ENCODE measurements at places on chromosomes 4 and X.

DNA sequence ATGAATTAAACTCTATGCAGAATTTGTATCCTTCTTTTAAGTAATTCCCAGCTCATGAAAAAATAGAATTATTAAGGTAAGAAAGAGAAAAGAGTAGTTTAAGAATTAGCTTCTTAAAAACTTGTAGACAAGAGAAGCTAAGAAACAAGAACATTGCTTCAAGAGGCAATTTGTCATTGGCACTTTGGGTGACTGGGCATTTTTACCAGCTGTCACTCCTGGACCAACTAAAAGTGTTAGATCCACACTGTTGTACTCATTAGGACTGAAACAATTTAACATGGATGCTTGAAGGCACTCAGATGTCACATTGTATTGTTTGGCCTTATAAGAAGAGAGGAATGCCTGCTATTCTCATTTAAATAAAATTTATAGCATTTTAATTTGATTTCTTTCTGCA is 7.4 kb downstream of the COL25A1 start:
- DNase-seq = no peak

DNA sequence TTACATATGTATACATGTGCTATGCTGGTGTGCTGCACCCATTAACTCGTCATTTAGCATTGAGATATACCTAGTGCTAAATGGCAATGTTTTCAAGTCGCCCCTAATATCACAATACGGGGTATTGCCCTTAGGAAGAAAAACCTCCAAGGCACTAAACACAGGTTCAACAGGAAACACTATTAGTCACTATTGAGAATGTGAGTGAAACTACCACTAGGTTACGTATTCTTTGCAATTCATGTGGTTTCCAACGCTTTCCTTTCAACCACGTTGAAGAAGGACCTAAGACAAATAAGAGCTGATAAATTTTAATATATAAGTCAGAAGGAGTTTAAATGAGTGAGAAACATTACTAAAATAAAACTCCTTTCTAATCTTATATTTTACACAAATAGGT is 134.7 kb upstream of the SPANXN4 start:
- no peak for DNase-seq

DNA sequence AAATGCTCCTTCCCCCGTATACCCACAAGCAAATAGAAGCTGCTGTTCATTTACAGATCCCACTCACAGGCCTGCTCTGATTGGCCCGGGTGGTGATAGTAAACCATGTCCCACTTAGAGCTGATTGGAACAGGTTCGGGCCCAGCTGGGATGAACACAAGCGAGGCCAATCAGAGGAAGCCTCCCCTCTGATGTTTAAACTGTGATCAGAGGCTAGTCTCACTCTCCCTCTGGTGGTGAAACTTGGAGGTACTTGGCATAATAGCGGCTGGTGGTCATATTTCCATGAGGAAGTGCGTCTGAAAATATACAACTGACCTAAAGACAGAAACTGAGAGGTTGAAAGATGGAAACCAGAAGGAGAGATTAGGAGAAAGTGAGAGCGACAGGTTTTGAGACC is 51.5 kb upstream of the TRPC3 start:
- DNase-seq = no peak

- DNase-seq = no peak
These were observed 255.9 kb downstream of the SPRY1 start for GRCh38 chr4:123652476-123652875.

DNA sequence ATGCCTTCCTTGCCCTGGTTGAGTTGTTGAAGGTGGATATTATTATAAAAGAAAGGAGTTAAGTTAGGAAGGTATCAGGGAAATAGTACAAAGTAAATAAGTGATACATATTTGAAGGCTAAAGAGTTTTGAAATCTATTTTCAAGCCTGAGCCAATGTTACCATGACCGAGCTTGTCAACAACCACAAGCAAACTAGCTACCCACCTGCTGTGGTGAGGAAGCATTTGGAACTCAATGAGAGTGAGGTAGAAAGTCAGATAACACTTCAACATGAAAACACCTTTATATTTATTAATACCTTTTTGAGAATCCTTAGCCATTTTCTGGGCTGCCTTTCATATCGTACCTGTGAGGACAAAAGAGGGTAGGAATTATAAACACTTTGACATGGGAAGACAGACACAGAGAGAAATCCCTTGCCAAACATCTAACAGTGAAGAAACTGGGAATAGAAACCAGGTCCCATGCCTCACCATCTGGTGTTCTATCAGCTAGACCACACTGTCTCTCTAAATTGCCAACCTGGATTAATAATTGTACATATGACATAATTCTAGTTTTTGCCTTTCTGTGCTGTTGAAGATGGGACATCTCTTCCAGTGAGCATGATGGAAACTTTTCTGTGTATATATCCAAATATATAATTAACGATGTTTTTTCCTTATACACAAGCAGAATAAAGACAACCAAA is 606.4 kb upstream of the NR3C2 start:
- no peak for DNase-seq

- no peak for DNase-seq
These were observed 573.7 kb downstream of the EPHA5 start for GRCh38 chr4:65096630-65097029.

DNA sequence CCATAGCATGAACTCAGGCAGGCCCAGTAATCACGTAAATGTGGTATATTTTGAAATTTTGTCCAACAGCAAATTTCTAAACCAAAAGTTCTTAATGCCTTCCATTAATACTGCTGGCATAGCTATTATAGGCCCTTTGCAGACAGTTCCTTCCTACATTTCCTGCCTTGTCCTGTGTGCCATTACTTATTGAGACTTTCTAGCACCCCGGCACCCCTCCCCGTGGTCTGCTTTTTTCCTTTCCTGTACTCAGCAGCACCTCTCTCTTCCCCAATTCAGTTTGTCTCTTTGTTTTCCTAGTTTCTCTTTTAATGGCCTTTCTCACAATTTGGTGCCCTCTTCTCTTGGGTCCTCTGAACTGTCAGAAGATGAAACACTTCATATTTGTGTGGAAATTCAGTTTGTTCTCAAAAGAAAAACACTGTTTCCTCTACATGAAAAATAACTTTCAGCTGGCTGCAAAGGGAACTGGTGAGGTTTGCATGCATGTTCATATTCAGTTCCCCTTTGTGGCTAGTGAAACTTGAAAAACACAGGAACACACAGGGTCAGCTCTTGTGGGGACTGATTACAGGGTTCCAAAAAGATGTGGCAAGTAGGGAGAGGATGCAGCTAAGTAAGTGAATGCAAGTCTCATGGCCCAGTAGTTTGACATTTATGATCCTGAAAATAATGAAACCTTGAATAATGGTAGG is 17.1 kb downstream of the GPR34 start:
- DNase-seq = no peak

DNA sequence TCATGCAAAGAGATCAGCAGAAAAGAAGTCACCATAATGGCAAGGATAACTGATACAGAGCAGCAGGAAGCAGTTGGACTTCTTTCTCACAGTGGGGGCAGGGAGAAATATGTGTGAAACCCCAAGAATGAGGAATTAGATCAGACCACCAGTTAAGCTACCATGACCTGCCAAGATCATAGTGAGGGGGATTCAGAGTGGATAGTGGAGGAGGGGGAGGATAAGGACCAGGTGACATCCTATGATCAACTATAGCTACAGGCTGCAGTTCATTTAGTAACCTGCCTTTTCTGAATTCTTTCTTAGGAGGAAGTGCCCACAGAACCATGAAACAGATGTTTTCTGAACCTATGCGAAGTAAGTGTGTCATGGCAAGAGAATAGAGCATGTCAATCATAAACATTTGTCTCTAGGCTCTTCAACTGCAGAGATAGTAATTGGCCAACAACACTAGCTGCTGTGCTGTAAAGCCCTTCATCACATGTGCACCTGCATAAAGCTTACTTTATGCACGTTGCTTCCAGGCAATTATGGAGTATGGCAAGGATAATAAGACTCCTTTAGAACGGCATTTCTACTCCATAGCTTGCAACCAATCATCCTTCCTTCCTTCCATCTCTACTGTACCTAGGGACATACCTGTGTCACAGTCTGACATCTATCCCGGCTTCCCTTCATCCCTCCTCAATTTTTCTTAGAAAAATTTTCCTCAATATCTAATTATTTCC is 329.7 kb downstream of the EPHA5 start:
- no peak for DNase-seq

- no peak for DNase-seq
These were observed 14.6 kb upstream of the MED28 start for GRCh38 chr4:17599826-17600225.

- DNase-seq = no peak
These were observed 626 bp upstream of the CEP135 start for GRCh38 chr4:55947912-55948725.

DNA sequence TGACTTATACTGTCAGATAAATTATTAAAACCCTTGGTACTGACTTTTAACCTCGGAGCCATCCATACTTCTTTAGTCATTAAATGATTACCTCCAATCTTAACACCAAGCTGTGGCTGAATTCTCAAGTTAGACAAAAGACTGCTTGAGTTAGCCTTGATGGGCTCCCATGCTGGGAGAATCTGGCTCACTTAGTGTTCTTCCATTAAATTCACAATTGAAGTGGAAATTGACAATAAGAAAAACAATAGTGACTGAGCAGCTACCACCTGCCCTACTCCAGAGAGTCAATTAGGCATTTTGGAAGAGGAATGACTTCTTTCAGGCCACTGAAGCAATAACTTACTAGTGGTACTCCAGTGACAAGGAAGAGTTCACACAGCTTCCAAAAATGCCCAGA is 503.0 kb upstream of the CPXCR1 start:
- no peak for DNase-seq

- no peak for DNase-seq
These were observed 39.1 kb upstream of the NSUN7 start for GRCh38 chr4:40710484-40711254.

DNA sequence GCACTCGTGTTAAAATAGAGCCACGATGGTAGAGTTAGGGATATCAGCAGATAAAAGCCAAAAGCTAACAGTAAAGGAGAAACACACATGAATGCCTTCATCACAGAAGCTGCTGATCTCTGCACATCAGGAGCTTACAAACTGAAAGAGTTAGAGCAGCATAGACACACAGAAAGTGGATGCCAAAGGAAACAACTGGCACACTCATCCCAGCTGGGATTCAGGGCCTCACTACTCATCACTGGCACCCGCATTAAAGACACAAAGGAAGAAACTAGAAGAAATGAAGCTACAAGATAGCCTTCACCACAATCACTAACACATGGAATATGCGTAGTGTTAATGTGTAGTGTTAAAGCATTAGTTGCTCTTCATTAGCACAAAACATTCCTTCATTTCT is 156.4 kb upstream of the TBL1X start:
- no peak for DNase-seq

DNA sequence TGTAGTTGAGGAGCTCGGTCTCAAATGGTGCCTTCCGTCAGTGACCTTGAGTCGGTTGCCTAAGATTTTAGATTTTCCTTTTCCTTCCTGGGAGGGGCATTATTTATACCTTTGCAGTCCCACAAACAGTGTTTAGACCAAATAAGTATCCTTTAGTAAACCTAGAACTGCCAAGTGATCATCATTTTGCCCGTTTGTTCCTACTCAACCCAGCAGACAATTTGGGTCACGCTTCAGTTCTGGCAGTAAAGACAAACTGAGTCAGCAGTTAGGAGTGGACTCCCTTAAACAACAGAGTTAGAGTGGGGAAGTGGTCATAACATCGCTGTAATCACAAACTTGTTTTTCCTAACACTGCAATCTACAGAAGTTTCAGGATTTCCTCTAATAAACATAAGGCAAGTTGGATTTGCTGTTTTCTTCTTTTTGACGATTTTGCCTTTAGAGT is 777 bp upstream of the WDFY3 start:
- DNase-seq = no peak

DNA sequence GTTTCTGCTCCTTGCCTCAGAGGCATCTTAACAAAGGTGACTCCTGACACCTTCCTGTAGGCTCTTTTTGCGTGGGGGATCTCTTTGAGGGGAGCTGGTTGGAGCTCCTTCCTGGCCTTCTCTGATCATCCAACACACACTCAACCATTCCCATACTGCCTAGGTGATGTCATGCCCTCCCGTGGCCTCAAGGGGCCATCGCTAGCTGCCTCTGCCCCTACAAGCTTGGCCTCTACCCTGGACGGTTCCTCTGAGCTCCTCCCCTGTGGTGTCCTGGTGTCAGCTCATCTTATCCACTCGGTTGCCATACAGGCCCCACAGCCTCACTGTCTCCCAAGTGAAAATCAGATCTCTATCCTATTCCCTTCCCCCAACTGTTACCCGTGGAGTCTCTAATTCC is 13.7 kb upstream of the ZNF185 start:
- no peak for DNase-seq

DNA sequence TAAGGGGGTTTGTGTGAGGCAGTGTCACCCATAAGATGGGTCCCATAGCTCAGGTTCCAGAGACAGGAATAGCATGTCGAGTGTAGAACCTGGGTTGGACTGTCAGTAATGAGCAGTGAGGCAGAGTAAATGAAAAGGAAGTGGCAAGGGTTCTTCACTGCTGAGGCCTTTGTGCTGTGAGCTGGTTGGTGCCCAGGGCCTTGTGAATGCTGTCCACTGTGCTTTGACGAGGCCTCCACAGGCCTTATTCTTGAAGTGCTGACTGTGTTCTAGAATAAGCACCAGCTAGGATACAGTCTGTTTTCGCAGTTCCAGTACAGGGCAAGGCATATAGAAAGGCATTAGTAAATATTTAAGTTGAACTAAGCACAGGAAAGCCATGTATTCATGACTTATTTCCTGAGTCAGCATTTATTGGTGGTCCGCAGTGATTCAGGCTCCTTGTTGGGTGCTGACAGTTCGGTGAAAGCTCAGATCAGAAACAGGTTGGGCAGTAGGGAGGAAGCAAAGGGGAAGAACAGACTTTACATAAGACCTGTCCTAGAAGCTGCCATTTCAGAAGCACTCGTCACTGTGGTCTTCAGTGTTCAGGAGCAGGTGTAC is 25.6 kb upstream of the TADA2B start:
- DNase-seq = no peak

DNA sequence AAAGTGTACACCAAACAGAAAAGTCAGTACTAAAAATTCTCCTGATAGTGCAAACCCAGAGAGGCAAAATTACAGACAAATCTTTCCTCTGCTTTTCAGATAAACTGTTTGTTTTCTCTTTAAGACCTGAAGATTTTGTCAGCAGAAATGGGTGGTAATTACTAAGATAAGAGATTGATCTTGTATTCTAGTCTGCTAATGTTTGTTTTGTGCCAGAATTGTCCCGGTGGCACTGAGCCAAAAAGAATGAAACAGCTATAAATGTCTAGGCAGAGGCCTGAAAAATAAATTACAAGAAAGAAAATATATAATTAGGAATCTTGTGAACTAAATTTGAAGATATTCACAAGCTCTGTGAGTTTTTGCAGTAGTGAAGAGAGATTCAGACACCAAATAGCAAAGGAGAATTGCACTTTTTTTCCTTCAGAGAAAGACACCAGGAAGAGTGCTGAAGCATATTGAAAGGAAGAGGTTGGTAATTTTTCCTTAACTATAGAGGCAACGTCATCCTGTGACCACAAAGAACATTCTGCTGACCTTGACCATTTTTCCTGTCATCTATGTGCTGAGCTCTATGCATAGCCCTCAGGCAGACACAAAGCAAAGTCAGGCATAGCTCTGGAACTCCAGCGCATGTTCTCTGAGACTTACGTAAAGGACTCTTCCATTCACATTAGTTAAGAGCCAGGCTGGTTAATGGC is 314.5 kb upstream of the RASGEF1B start:
- DNase-seq = no peak

- no peak for DNase-seq
These were observed 14.1 kb downstream of the MAP7D3 start for GRCh38 chrX:136237074-136237473.

Data from NCI-H510A (cell line).